Mesendoderm (in vitro differentiated cells): ENCODE measurements at places on chromosomes 13 and 19.
A peak's percentile ranks its signal among the peaks of the same experiment; 100 is the strongest.

DNA sequence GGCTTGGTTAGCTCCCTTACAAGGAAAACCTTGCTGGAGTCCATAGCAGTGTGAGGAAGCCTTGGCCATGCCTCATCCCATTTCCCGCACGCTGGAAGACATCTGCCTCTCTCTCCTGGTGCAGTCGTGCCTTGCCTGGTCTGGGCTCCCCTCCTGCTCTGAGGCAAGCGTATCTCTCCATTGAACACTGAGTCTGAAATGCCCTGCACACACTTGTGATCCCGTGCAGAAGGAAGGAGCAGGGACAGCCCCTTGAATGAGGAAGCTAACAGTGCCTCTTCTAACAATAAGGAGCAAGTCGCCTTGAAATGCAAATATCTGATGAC lies 407 bp upstream of the ZNF440 start:
- no peaks in the 10 kb centered on the region for H3K4me1 ChIP-seq
- H3K4me3 ChIP-seq = no peak overlapping the region
- H3K27me3 ChIP-seq = no peaks in the 10 kb centered on the region
- H3K27ac ChIP-seq = no peak overlapping the region
- DNase-seq = no peak
- H3K36me3 ChIP-seq = no peaks in the 10 kb centered on the region

DNA sequence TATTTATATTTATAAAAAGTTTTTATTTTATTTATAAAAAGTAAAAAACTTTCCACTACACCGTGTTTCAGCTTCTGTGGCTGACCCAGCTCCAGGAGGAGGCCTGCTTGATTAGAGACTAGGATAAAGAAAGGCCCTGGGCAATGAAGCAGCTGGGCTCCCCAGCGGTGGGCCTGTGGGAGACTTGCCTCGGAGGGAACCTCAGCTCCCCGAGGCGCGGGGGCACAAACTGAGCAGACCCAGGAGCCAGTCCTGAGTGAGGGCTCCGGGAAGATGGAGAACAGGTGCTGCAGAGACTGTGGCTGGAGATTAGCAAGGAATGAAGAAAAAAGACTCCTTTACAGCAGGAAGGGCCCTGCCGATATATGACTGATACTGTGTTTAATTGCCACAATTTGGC lies 63.8 kb upstream of the GJB6 start:
- H3K27me3 ChIP-seq = no peaks in the 10 kb centered on the region
- no peak overlapping the region for H3K4me3 ChIP-seq
- peaks cover 7% of the 10 kb centered on the region for H3K4me1 ChIP-seq
- DNase-seq = no peak
- no peak overlapping the region for H3K27ac ChIP-seq

GRCh38 chr13:27252467-27252866 lies 1.1 kb downstream of the RPL21 start:
- H3K36me3 ChIP-seq = peaks cover 1% of the 10 kb centered on the region
- no peaks in the 10 kb centered on the region for H3K27me3 ChIP-seq
- no peak for DNase-seq

GRCh38 chr13:60158321-60158801 lies 5.4 kb downstream of the DIAPH3 start:
- DNase-seq = peak; percentile 92
- no peaks in the 10 kb centered on the region for H3K36me3 ChIP-seq
- no peaks in the 10 kb centered on the region for H3K27me3 ChIP-seq
- peak overlapping the region; percentile 77 for H3K27ac ChIP-seq
- peaks cover 8% of the 10 kb centered on the region for H3K4me1 ChIP-seq

GRCh38 chr13:33362986-33363727 lies 77.6 kb upstream of the STARD13 start:
- no peak for DNase-seq
- H3K4me1 ChIP-seq = no peaks in the 10 kb centered on the region
- no peak overlapping the region for H3K4me3 ChIP-seq

DNA sequence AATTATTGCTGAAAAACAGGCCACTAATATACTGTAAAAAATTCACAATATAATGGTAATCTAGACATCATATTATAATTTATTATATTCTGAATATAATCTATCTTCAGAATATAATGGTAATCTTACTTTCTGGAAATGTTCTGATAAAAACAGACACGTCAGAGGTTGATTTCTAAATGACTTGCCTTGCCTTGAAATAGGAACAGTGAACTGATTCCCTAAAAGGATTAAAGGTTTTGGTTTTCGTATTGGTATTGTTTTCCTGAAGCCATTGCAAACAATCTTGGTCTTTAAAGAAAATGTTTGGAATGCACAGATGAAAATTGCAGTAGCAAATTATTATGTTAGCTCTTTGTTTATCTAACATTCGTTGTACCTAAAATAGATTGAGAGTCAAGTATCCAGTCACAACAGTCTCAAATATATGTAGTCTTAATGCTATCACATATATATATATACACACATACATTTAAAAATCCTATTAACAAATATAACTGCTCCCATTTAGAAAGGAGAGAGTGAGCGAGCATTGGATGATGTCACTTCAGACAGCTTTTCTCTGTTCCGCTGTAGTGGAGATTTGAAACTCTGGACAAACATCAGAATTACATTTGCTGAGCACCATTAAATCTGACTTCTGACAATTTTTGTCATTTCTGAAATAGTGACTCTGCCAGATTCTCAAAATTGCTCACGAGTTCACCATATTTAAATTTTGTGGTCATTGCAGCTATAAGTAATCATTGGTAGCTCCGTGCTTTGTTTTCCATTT lies 1.7 kb downstream of the ITM2B start:
- peak; percentile 20 for DNase-seq
- H3K27me3 ChIP-seq = no peaks in the 10 kb centered on the region
- H3K4me3 ChIP-seq = no peak overlapping the region
- peak overlapping the region; percentile 24 for H3K27ac ChIP-seq
- peaks cover 3% of the 10 kb centered on the region for H3K4me1 ChIP-seq
- no peaks in the 10 kb centered on the region for H3K36me3 ChIP-seq
